ENCODE measurements at places on chromosomes 4 and X.

DNA sequence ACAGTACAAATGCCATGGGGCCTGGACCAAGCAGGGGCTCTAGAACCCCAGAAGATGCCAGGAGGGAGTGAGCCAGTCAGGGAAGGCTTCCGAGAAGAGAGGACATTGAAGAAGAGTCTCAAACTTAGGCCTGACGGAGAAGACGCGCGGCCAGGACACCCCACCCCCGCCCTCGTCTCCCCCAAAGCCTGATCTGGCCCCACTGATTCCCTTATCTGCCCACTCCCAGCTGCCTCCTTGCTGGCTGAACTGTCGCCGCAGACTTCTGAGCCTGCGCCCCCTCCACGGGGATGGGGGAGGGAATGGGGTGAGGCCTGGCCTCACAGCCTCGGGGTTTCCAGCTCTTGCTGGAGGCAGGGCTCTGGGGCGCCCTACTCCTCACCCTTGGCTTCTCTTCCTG lies 3.6 kb upstream of the GATA1 start:
- no peak for DNase-seq

DNA sequence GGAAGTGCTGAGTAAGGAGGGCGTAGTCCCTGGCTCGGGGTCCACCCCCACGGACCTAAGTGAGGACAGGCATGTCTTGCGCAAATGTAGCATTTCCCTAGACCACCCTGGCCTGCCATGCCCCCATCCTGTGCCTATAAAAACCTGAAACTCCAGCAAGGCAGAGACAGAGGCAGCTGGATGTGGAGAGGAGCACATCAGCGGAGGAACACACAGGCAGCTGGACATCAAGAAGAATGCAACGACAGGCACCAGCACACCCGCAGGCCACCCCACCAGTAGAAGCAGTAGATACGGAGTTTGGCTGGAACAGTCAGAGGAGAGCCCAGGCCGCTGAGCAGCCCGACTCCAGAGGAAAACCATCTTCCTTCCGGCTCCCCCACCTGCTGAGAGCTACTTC lies 345.9 kb downstream of the FSTL5 start:
- DNase-seq, result no peak

DNA sequence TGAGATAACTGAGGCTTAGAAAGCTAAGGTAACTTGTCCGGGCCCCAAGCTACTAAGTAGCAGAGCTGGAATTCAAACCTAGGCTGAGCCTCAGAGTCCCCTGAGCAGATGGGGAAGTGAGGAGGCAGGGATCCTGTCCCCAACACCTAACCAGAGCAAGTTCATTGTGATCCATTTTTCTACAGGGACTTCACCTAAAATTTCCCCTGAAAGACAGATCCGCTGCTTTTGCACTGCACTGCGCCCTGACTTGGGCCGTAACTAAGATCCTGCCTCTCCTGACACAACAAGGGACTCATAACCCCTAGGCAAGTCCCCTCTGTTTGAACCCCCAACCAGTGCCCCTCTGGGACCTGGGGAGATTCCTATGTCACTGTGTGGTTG lies 25.6 kb upstream of the MTM1 start:
- DNase-seq, result no peak

DNA sequence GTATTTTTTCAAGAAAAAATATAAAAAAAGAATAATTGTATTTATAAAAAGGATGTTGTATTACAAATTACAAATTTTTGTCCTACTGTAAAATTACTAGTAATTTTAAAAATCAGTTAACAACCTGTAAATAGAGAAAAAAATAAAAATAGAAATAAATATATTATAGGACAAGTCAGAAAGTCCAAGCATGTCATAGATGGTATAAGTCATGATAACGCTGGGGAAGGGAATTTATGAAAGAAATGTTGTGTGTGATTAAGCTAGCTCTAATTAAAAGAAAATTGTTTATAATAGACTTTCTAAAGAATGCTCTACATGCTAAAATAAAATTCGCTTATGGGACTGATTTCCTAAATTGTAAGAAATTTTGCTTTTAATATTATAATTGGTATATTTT lies 2329.9 kb downstream of the ARAP2 start:
- DNase-seq, result no peak

- no peak for DNase-seq
Observed at GRCh38 chr4:145295547-145295946, 115.2 kb upstream of the OTUD4 start.

Measured in psoas muscle (tissue), 8 donors.